A549 (cell line): ENCODE measurements at places on chromosomes 11 and 22. TPM values are rescaled to one million over a fixed set of nuclear protein-coding genes. Genes with fewer than 3 reads are reported as not detected.

- no peak for DNase-seq
Observed at GRCh38 chr11:44817207-44817949, 90.6 kb downstream of the TSPAN18 start.

The CRYBB2 gene
- polyA plus RNA-seq: not detected in 3 replicates

DNA sequence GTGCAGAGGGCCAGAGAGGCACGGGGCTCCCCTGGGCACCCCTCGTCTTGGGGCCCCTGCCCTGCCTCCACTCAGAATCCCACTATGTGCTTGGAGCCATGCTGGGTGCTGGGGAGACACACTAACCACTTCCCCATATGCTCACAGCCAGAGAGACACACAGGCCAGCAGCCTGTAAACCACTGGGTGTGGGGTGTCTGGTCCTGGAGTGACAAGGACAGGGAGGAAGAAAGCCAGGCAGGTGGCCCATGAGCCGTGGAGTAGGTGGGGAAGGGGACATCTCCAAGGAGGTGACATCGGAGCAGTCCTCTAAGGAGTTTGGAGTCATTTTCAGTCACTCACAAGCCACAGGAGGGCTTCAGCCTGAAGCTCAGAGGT is 58.9 kb downstream of the CDKN1C start:
- no peak for DNase-seq

The CBLIF gene
- not detected in 3 replicates for polyA plus RNA-seq

The TMPRSS6 gene
- polyA plus RNA-seq: not detected in 3 replicates

The MMP12 gene
- not detected in 3 replicates for polyA plus RNA-seq

The POTEH gene
- polyA plus RNA-seq: not detected in 3 replicates

GRCh38 chr11:110737593-110737992 is 25.4 kb upstream of the ARHGAP20 start:
- DNase-seq: no peak

DNA sequence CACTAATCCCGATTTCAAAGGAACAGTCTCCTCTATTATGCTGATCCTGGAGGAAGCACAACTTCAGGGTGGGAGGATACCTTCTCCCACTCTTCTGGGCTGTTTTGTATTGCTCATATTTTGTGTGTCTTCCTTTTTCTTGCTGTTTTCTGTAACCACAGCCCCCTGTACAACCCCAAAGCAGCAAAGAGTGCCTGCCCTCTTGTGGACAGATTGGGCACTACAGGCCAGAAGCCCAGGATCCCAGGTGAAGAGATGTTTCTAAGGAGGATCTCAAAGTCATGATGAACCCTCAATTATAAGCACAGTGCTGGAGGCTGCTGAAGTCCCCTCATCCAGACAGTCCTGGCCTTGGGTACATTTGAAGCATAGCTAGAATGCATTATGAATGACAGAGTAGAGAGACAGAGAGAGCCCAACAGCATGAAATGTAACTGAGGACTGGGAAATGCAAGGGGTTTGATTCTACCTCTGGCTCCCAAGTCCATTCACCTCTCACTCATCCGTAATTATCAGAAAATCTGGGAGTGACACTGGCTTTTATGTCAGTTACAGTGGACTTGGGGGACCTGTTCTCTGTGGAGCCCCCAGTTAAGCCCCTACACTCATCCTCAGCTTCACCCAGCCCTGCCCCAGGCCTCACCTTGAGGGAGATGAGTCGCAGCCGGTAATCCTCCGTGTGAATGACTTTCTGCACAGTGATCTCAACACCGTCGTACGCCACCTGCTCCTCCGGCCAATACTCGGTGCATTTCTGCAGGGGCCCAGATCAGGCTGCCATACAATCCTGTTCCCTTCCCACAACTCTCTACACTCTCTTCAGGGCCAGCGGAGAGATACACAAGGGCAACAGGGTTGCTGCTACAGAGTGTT is 6.2 kb upstream of the IGSF22 start:
- peak; percentile 84 for DNase-seq

DNA sequence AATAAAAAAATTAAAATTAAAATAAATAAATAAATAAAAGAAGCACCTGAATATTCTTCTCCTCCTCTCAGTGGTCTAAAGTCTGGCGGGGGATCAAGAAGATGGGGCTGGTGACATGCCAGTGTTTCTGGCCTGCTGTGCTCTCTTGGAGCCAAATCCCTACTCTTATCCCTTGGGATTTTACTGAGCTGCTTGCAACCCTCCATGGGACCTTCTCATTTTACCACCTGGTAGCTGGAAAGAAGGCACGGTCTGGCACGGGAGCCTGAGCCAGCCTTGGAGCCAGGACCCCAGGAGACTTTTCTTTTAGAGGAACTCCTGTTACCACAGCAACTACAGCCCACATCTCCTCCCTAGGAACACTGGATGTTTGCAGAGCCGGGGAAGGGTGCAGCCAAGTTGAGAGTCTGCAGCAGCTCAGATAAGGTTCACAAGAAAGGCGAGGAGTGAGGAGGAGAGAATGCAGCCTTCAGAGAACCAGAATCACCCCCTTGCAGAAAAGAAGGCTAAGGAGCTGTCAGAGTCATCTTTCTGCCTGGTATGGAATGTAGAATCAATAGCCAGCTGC is 21.4 kb downstream of the CD6 start:
- DNase-seq: no peak

- DNase-seq: no peak
Observed at GRCh38 chr11:131460931-131461330, 90.5 kb downstream of the NTM start.

- DNase-seq: peak; percentile 17
Observed at GRCh38 chr11:14041040-14041439, 78.5 kb downstream of the SPON1 start.

GRCh38 chr11:63212742-63213141 is 30.7 kb downstream of the SLC22A25 start:
- DNase-seq: peak; percentile 26

The GPR83 gene
- polyA plus RNA-seq: 0.03 to 0.07 TPM (median 0.06 TPM) in 3 replicates
